Pericardium fibroblast (primary cell): ENCODE measurements at places on chromosomes 12 and 14. TPM values are rescaled to one million over a fixed set of nuclear protein-coding genes. Genes with fewer than 3 reads are reported as not detected.

SDSL gene
- total RNA-seq = 8.1 and 9.6 TPM in 2 replicates

GPR84 gene
- not detected in 2 replicates for total RNA-seq

ASCL1 gene
- not detected in 2 replicates for total RNA-seq

BCL7A gene
- 2.0 and 6.9 TPM in 2 replicates for total RNA-seq

NID2 gene
- total RNA-seq = 441 and 675 TPM in 2 replicates

RPS6KA5 gene
- total RNA-seq = 0.35 and 0.51 TPM in 2 replicates

GSKIP gene
- total RNA-seq = 6.9 and 19.0 TPM in 2 replicates

GAPDH gene
- 5,873 and 7,738 TPM in 2 replicates for total RNA-seq

PPTC7 gene
- total RNA-seq = 2.6 and 6.6 TPM in 2 replicates

ATG2B gene
- 11.0 and 12.4 TPM in 2 replicates for total RNA-seq
